Fibroblast of the aortic adventitia (primary cell): ENCODE measurements at places on chromosomes 13 and 19. TPM values are rescaled to one million over a fixed set of nuclear protein-coding genes. Genes with fewer than 3 reads are reported as not detected.

The IGFL2 gene
- 0.09 TPM in 1 of 2 replicates, not detected in the other for total RNA-seq

The ZNF490 gene
- 7.4 and 8.7 TPM in 2 replicates for total RNA-seq

DNA sequence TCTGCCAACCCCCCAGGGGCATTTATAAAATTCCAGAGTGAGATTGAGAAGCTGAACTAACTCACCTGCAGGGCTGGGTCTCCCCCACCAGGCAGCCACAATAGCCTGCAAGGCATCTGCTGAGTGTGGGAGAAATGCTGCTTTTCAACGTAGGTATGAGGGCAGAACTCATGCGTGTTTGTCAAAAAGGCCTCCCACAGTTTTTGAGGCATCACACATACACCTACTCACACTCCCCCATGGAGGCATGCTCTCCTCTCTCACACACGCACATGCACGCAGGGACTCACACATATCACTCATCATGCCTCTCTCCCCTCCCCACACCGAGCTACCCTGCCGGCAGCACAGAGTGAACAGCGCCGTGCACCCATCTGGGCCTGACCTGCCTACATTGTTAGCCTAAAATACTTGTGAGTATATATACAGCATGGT, 390.5 kb downstream of the FGF9 start:
- no peak for DNase-seq

The ZNF253 gene
- total RNA-seq, result 2.3 and 7.0 TPM in 2 replicates

- DNase-seq, result peak; percentile 68
Observed at GRCh38 chr13:35791184-35791851, 314.8 kb upstream of the MAB21L1 start.

DNA sequence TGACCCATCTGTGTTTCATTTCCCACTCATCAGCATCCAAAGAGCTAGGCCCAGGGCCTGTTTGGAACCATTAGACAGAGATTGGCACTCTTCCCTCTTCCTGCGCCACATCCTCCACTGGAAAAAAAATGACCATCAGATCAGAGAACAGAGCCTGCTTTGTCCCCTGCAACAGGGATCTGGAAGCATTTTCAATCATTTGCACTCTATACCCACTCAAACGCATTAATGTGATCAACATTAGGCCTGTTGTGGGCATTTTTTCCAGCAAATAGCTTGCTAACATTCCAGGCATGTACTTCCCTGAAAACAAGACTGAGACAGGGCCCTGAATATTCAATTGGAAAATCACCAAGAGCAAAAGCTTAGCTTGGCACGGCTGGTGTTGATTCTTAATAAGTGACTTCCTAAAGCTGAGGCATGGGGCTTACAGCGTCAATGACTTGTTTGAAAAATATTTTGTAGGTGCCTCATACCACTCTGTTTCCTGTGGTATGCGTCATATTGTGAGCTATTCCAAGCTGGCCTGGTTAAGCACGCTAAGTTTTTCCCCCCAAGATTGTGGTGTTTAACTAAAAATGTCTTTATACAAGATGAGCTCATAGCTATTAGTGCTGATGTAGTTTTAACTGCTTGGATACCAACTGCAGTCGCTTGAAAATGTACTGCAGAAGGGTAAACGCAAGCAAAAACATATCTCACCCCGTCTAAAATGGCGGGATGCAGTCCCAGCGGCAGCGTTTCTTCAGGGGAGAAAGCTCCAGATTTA, 404.4 kb downstream of the SPRY2 start:
- DNase-seq, result peak; percentile 100

The CFAP97D2 gene
- not detected in 2 replicates for total RNA-seq

DNA sequence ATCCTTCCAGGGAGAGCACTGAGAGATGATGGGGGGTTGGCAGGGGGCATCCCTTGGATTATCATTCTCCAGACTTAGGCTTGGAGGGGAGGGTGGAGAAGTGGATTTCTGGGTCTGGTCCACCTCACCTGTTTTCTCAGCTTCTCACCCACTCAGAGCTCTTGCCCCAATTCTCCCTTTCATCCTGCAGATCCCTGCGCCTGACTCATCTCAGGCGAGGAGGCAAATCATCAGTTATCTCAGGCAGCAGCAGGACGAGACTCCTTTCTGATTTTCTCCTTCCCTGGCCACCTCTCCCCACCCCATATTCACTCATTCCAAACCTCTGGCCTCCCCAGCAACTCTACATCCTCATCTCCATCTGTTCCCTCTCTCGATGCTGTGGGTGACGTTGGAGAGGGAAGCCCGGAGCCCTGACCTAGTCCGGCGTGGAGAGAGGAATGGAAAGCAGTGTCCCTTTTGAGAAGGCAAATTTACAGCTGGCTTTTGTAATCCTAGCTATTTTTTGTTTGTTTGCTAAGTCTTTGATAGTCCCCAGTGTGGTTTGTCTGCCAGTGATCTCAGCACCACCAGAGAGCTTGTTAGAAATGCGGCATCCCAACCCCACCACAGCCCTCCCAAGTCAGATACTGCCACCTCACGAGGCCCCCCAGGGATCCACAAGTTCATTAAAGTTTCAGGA, 24.0 kb upstream of the TPT1 start:
- DNase-seq, result no peak

DNA sequence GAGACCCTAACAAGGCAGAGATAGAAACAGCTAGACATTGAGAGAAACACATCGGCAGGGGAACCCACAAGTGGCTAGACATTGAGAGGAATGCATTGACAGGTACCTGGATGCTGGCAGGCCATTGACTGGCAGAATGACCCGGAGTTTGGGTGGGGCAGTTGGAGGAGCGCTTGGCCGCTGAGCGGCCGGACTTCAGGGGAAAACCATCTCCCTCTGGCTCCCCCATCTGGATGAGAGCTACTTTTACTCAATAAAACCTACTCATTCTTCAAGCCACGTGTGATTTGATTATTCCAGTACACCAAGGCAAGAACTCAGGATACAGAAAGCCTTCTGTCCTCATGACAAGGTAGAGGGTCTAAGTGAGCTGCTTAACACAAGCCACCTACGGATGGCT, 473.4 kb downstream of the SLITRK5 start:
- no peak for DNase-seq

- DNase-seq, result no peak
Observed at GRCh38 chr19:46155237-46155636, 7.2 kb downstream of the IGFL2 start.

DNA sequence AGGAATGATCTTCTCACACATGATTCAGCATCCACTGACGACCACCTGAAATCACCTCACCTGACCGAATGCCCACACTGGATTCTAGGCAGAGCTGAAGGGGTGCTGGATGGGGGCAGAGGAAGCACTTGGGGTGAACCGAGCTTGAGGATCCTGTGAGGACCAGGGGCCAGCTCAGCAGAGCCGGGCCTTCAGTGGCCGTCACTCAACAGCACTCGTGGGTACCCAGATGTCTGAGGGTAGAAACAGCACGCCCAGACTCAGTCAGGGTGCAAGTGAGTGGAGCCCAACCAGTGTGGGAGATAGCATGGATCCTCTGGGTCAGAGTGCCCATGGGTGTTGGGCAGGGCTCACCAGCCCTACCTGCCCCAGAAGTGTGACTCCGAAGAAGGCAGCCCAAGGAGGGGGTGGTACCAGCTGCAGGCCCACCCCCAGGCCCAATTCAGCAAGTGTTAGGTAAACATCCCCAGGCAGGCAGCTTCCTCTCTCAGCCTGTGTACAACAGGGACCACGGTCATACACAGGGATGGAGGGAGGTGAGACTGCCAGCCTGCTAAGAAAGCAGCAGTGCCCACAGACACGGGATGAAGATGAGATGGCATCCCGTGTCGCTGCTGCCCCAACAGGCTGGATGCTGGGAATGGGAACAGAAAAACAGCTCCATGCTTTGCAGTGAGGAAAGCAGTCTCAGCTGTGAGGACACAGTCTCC, 16.6 kb downstream of the GJA3 start:
- no peak for DNase-seq

DNA sequence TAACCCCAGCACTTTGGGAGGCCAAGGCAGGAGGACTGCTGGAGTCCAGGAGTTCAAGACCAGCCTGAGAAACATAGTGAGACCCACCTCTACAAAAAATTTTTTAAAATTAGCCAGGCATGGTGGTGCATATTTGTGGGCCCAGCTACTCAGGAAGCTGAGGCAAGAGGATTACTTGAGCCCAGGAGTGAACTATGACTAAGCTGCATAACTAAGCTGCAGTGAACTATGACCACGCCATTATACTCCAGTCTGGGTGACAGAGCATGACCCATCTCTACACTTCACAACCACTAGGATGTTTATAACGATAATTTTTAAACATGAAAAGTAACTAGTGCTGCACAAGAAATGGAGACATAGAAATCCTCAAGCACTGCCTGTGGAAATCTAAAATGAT, 352.7 kb upstream of the SGCG start:
- DNase-seq, result no peak

DNA sequence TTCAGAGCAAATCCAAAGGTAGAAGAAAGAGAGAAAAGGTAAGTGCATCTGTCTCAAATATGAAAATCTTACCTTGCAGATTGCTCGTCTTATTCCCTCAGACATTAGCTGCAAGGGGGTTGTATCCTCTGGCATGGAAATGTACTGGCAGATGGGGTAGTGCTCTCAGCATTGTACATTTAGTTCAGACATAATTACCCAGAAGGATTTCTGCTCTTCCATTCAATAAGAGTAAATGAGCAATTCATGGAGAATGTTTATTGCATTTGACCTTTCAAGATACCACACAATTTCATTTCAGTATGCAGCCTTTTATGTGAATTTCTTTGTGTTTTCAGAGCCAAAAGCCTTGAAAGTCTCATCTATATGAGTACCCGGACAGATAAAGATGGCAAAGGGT, 63.8 kb downstream of the SCEL start:
- no peak for DNase-seq

DNA sequence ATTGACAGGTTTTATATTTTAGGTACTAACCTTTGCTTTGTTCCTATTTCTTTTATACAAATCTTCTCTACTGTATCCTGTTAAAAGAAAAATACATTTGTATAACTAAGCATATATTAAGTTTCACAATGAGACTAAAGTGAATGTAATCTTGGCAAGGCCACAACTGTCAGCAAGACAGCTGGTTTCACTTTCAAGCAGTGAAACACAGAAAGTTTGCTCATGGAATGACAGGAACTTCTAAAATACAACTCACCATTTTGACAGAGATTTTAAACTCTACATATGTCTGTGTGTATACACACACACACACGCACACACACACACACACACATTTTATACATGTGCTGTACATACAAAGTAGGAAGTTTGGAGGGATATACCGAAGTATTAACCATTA, 53.3 kb downstream of the PARP4 start:
- peak; percentile 79 for DNase-seq

DNA sequence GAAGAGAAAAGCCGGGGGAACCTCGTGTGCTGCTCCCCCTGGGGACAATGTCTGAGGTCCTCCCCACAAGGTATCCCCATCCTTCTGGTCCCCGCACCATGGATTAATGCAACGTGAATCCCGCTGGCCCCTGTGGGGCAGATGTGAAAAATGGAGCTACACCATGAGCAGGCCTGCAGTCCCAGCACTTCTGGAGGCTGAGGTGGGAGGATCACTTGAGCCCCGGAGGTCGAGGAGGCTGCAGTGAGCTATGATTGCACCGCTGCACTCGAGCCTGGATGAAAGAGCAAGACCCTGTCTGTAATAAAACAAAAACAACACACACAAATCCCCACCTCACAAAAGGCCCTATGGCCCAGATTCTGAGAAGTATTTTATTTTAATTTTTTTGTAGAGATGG, 1.2 kb upstream of the CFD start:
- DNase-seq, result no peak

GRCh38 chr19:30364866-30365800, 7.1 kb upstream of the ZNF536 start:
- DNase-seq, result no peak

The CEACAM4 gene
- not detected in 2 replicates for total RNA-seq

DNA sequence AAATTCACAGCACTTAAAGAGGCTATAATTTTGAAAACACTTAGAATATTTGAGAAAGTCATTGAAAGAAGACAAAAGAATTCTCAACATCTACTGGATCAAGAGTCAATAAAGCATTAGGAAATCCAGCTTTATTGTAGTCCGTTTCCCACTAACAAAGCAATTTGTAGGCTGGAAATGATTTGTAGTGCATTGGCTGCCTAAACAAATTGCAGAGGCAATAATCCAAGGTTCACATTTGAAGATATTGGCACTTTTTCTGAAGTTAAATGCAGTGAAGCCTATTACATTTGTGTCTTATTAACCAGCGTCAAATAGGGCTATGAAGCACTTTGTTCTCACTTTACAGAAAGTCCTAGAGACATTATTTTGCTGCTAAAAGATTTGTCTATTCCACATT, 848.1 kb upstream of the SLITRK1 start:
- no peak for DNase-seq

DNA sequence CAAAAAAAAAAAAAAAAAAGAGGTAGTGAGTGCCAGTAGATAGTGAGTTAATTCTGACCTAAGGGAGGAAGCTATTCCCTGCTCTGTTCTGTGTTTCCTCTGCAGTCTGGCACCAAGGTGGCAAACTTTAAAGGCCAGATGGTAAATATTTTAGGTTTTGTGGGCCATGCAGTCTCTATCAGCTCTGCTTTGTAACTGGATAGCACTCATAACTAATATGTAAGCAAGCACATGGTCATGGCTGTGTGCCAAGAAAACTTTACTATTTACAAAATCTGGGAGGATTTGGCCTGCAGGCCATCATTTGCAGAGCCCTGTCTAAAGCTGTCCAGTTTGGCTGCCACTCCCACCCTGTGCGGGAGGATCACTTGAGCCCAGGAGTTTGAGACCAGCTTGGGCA, 4.3 kb downstream of the PIN1 start:
- no peak for DNase-seq

GRCh38 chr19:56348289-56348877, 33.7 kb upstream of the ZSCAN5A start:
- DNase-seq, result no peak

- DNase-seq, result peak; percentile 82
Observed at GRCh38 chr13:110617321-110618072, 2.2 kb downstream of the NAXD start.

The SDHAF1 gene
- total RNA-seq, result 12.7 and 38.7 TPM in 2 replicates

GRCh38 chr19:13961826-13962698, 9.8 kb downstream of the DCAF15 start:
- DNase-seq, result no peak

- DNase-seq, result no peak
Observed at GRCh38 chr19:2594319-2594718, 108.2 kb downstream of the GNG7 start.

The CASP14 gene
- not detected in 2 replicates for total RNA-seq
